Activated CD8-positive, alpha-beta memory T cell treated with anti-CD3 and anti-CD28 coated beads for 24 hours (primary cell): ENCODE measurements at places on chromosomes 2 and 18.

DNA sequence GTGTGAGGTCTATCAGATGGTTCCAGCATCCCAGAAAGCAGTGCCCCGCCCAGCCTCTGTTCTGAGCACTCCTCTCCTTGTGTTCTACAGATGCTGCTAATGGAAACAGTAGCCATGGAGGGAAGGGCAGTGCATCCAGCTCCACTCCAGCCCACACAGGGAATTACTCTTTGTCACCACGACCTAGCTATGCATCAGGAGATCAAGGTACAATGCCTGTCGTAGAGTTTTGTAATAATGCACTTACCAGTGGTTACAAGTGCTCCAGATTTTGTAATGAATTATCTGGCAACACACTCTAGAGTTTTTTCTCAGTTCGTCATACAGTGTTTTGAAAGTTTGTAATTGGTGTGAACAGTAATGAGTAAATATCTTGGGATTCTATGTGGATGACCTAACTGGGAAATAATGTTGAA is 161.1 kb downstream of the ESCO1 start:
- DNase-seq = no peak

GRCh38 chr2:27636766-27637165 is 7.9 kb downstream of the GPN1 start:
- DNase-seq = no peak

DNA sequence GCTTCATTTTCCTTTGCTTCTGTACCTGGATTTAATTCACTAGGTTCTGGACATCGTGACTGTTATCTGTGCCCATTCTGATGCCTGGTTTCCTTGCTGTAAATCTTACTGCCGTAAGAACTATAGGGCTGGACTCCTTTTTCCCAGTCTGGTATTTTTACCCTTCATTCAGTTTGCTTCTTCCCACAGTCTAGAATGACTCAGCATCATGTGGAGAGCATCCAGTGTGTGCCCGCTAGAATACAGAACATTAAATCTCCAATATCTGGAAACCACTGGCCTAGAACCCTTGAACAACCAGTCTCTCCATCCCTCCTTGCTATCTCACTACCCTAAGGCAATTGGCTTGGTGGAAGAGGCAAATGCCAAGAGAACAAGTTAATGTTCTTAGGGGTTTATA is 1075.4 kb upstream of the ZEB2 start:
- no peak for DNase-seq

- no peak for DNase-seq
These were observed 258.1 kb downstream of the GBX2 start for GRCh38 chr2:235910067-235910466.

- DNase-seq = no peak
These were observed 160.5 kb upstream of the STK17B start for GRCh38 chr2:196331851-196332250.

- no peak for DNase-seq
These were observed 251.1 kb downstream of the CELF4 start for GRCh38 chr18:37314534-37314933.

- DNase-seq = no peak
These were observed 293.8 kb upstream of the SLC14A2 start for GRCh38 chr18:45321520-45321919.

DNA sequence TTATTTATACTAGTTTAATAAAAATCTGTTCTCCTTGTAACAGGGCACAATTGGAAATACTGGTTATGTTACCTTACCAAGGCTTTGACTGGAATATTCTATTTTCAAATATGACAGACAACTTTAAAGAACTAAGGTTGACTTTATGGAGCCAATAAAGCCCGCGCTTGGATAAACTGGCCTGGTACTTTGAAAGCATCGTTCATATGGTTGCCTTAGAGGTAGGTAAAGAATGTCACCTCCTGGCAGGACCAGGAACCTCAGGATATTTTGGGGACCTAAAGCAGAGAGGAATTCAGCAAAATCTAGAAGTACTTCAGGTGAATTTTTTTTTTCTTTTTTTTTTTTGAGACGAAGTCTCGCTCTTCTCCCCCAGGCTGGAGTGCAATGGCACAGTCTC is 71.2 kb upstream of the CREB1 start:
- DNase-seq = no peak
